ENCODE measurements at places on chromosomes 11 and 22. TPM values are rescaled to one million over a fixed set of nuclear protein-coding genes. Genes with fewer than 3 reads are reported as not detected.

Gene DCUN1D5
- total RNA-seq: 46.0 TPM

Gene CYTH4
- total RNA-seq: 22.0 TPM

Gene ACCSL
- 0.27 TPM for total RNA-seq

Gene CARNS1
- total RNA-seq: 0.68 TPM

Gene OR8A1
- not detected for total RNA-seq

Gene LIF
- total RNA-seq: 5.8 TPM

Gene SPTBN2
- 4.3 TPM for total RNA-seq

Gene DEFB131B
- not detected for total RNA-seq

Gene TRPC6
- 8.7 TPM for total RNA-seq

Gene CALCA
- not detected for total RNA-seq

Gene CYB5R2
- total RNA-seq: 3.6 TPM

Gene DERL3
- not detected for total RNA-seq

Gene CBLIF
- not detected for total RNA-seq

Gene GGT5
- total RNA-seq: 22.5 TPM

Gene LMNTD2
- total RNA-seq: 0.68 TPM

Gene HOATZ
- not detected for total RNA-seq

Gene BRSK2
- 2.8 TPM for total RNA-seq

Gene NTM
- total RNA-seq: 13.9 TPM

Gene CDKN1C
- total RNA-seq: 51.3 TPM

Gene MPZL2
- total RNA-seq: 7.7 TPM

Gene OR52H1
- 3.0 TPM for total RNA-seq

Gene OR4A16
- not detected for total RNA-seq

Gene CDC45
- total RNA-seq: 0.14 TPM

Gene RASL10A
- total RNA-seq: 0.33 TPM

Gene CHADL
- total RNA-seq: 16.2 TPM

Measured in sigmoid colon (tissue), 7 donors.